ENCODE measurements at places on chromosomes 2 and 18.

DNA sequence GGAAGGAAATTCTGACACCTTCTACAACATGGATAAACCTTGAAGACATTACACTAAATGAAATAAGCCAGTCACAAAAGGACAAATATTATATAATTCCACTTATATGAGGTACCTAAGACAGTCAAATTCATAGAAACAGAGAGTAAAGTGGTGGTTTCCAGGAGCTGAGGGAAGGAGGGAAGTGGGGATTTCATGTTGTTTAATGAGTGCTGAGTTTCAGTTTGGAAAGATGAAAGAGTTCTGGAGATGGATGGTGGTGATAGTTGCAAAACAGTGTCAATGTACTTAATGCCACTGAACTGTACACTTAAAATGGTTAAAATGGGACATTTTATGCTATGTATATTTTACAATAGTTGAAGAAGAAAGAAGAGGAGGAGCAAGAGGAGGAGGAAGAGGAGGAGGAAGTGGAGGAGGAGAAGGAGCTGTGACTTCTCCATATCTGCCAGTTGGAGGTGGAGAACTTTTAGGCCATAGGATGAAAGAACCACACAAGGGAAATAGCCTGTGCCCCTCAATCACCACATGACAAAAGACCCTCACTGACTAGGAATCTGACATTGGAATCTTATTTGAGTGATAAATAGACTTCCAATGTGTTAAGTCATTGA lies 55.3 kb upstream of the LGALSL start:
- no peak for DNase-seq

- DNase-seq = no peak
Observed at GRCh38 chr18:8142131-8142711, 467.0 kb upstream of the RAB12 start.

DNA sequence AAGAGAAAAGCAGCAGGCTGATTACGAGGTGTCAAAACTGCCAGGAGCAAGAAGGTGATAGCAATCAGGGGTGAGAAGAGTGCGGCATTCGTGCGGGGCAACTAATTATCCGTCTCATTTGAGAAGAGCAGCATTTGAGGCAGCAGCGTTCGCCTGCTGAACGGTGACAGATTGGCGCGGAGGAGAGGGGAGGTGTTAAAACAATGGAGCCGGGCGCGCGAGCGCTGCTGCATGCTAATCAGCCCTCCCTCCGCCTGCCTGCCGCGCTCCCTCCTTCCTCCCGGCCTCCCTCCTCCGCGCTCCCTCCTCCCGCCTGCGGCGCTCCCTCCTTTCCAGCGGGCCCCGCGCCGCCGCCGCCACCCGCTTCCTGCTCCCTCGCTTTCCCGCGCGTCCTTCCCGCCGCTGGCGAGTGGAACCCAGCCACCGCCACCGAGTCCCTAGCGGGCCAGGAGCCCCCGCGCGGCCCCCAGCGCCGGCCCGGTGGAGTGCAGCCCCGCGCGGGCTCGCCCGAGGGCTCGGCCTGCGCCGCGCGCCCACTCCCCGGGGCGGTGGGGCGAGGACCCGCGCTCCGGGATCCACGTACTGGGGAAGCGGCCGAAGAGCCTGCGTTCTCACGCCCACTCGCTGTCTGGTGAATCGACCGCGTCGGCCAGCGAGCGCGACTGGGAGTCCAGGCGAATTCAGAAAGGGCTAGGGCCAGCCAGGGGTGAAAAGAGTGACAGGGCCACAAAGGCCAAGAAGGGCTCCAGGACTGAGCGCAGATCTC lies 69.5 kb upstream of the PSMD14 start:
- DNase-seq = peak; percentile 49

DNA sequence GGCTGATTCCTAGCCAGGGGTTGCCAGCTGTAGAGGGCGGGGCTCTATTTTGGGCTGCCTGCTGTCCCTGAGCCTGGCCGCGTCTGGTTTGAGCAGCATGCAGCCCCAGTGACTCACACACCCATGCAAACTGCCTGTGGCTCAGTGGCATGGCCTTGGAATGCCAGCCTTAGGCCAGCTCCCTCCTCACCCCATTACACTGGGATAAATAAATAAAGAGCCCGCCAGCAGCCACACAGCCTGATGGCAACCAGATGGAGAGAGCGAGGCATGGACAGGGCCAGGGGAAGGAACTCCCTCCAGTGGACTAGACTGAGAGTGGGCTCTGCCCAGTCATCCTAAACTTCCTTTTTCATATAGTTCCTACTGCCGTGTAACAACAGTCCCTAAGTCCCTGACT lies 18.3 kb downstream of the NHEJ1 start:
- DNase-seq = peak; percentile 50

DNA sequence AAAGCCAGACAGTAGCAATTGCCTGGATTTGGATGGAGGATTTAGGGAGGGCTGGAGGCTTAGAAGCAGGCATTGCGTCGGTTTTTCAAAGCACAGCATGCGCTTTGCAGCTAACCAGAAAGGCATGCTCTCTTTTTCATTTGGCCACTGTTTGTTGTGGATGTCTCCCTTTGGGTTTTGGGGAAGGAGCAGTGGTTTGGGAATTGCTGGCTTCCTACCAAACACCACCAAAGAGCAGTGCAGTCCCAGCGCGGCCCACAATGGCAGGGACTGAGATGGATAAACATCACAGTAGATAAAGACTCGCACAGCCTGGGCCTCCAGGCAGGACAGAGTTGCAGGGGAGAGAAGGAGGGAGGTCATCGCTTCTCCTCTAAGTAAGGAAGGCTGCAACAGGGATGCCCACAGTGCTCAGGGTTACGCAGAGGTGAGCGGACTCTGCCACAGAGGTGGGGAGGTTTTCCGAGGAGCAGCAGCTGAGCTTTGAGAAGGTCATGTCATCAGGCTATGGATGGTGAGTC lies 148.5 kb downstream of the MYT1L start:
- no peak for DNase-seq

DNA sequence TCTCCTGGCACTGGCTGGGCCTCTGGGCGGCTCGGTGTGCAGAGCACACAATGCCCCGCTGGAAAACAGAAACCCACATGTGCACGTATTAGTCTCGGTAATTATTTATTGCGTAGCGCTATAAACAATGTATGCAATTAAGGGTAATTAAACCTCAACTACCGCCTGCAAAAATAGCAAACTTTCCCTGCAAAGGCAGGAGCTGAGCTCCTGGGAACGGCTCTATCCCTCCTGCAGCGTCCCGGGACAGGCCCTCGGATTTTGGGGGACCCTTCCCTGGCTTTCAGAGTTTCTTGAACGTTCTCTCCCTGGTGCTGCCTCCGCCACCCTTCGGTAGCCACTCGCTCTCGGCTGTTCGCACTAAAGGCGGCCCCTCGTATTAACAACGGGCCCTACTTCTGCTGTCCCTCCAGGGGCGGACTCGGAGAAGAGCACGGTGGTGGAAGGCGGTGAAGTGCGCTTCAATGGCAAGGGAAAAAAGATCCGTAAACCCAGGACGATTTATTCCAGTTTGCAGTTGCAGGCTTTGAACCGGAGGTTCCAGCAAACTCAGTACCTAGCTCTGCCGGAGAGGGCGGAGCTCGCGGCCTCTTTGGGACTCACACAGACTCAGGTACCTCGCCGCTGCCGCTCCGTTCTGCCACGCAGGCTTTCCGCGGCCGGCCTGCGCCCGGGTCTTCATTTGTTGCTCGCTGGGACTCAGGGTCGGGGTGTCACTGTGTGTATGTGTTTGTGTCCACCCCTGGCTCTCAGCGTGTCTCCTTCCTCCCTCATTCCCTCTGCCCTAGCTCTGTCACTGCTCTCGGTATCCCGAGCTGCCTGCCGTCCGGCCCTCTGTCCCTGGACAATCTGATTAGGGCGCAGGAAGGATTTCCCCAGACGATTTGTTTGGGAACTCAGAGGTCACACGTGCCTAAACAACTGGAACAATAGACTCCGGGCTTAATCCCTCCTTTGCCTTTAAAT lies 1.2 kb downstream of the DLX1 start:
- DNase-seq = no peak

DNA sequence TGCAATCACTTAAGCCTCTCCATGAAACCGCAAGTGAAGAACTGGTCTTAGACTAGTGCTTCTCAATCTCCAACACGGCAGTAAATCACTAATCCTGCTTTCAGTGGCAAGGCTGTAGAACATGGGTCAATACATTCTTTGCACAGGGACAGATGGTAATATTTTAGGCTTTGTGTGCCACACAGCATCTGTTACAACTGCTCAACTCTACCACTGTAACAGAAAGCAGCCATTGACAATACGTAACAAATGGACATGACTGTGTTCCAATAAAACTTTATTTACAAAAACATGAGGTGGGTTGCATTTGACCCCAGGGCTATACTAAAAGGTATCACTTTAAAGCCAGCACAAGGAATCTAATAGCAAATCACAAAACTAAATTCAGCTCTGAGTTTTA lies 51.1 kb downstream of the RNF152 start:
- DNase-seq = no peak

- no peak for DNase-seq
Observed at GRCh38 chr2:126244937-126245336, 411.0 kb upstream of the GYPC start.

DNA sequence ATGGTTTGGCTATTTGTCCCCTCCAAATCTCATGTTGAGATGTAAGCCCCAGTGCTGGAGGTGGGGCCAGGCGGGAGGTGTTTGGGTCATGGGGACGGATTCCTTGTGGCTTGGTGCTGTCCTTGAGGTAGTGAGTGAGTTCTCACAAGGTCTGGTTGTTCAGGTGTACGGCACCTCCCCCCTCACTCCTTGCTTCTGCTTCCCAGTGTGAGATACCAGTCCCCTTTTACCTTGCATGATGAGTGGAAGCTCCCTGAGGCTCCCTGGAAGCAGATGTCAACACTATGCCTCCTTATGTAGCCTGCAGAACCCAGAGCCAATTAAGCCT lies 232.6 kb downstream of the LDLRAD4 start:
- no peak for DNase-seq

- DNase-seq = peak; percentile 86
Observed at GRCh38 chr18:32911660-32912284, 138.9 kb upstream of the KLHL14 start.

DNA sequence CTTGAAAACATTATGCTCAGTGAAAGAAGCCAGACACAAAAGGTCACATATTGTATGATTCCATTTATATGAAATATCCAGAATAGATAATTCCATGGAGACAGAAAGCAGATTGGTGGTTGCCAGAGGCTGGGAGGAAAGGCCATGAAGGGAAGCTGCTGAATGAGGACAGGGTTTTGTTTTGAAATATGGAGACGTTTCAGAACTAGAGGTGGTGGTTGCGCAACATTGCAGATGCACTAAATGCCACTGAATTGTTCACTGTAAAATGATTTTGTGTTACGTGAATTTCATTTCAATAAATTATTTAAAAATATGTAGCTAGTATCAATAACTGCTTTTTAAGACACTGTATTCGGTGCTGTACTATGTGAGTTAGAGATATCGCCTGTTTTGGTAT lies 101.7 kb upstream of the ZNF236 start:
- DNase-seq = no peak

GRCh38 chr2:139031722-139032121 lies 251.5 kb upstream of the NXPH2 start:
- peak; percentile 9 for DNase-seq

DNA sequence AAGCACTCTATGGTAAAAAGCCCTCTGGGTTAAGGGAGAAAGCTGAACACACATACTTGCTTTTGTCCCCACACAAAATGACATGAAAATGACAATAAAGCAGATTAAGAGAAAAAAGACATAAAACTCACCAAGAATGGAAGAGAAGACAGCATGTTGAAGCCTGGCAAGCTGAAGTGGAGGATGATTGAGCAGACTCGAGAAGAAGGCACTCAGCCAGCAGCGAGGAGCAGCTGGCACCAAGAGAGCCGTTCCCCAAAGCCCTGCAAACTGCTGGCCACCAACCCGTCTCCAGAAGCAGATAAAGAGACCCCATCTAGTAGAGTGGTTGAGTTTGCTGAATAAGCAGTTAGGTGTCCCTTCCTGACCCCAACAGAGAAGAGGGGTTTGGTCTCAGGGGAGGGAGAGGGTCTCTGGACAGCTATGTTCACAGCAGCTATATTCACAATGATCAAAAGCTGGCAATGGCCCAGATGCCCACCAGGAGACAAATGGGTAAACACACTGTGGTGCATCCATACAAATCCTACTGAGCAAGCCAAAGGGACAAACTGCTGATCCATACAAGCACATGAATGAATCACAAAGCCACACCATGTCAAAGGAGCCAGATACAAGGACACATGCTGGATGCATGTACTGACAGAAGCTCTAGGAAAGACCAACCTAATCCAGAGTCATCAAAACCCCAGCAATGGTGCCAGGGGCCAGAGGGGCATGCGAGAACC lies 36.9 kb downstream of the FAM168B start:
- no peak for DNase-seq

DNA sequence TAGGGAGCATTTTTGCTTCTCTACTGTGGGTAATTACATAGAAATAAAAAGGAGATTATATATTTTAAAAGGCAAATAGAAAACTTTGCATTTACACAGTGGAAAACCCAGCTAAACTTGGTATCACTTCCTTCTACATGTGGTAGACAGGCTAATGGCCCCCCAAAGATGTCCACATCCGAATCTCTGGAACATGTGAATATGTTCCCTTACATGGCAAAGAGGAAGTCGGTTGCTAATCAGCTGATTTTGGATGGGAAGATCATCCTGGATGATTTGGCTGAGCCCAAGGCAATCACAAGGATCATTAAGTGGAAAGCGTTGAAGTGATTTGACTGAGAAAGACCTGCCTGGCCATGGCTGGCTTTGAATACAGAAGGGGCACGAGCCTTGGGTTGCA lies 26.2 kb downstream of the CREG2 start:
- DNase-seq = no peak

GRCh38 chr2:147440734-147441133 lies 404.1 kb upstream of the ACVR2A start:
- no peak for DNase-seq

DNA sequence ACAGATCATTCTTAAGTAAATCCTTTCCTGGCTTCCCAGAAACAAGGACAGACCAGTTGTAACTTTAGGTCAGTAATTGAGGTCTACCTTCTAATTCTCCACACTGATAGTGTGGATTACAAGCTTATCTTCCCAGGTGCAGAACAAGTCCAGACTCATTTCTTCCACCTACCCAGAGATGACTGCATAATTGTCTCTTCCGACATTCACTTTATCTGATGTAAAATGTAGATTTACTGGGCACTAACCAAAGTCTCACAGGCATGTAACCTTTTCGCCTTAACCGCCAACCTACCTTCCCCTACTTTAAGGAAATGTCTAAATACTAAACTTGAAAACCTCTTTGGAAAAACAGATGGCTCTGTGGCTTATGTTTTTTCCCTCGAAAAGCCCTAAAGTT lies 96.2 kb downstream of the NCK2 start:
- DNase-seq = no peak

- DNase-seq = peak; percentile 36
Observed at GRCh38 chr2:106965611-106966010, 79.6 kb upstream of the ST6GAL2 start.

- DNase-seq = no peak
Observed at GRCh38 chr2:187358531-187358930, 89.5 kb downstream of the CALCRL start.

DNA sequence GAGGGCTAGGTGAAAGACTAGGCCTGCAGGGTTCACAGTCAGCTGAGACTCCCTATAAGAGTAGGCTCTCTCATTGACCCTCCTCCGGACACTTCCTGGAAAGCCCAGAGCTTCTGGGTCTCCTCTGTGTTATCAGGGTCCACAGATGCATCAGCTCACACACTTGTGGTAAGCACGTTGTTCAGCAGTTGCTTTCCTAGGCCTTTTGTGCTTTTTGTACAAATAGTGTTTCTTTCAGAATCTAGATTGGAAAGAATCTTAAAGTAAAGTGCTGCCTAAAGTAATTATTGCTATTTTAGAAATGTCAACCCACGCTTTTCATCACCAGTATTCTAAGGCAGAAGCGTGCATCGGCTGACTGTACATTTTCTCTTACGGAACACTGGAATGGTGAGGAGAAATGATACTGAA lies 15.5 kb downstream of the SLC9A2 start:
- no peak for DNase-seq

- no peak for DNase-seq
Observed at GRCh38 chr2:107437265-107437664, 389.4 kb upstream of the RGPD4 start.

Data from fibroblast of skin of right quadriceps (primary cell).